ENCODE measurements at places on chromosomes 11 and 22. TPM values are rescaled to one million over a fixed set of nuclear protein-coding genes. Genes with fewer than 3 reads are reported as not detected.

DNA sequence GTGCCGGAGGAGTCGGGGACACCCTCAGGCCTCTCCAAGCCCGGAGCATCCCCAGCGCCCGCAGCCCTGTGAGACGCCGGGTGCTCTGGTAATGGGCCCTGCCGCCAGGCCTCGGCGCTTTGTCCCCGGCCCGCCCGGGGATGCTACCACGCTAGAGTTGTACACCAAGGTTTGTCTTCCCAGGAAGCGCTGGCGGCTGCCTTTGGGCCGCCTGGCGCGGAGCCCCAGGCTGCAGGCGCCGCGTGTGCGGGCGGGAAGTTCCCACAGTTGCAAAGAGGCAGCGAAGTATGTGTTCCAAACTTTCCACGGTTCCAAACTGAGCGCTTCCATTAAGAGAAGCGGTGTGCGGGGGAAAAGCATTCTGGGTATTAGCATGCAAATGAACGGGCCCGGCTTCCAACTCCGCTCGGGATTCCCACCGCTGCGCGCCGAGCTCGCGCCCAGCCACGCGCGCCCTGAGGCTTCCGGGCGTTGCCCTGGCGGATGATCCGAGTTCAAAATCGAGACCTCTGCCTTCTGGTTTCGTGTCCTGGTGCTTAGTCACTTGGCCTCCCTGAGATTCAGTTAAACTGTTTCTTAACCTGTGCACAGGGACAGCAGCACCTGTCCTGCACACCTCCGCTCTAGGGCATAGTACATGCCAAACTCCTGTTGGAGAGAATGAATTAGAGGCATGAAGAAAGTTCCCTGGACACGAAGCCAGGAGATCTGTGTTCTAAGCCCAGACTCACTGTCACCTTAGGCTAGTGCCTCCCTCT is 1.3 kb upstream of the PATZ1 start:
- peak overlapping the region; percentile 46 for H3K4me3 ChIP-seq
- H3K27ac ChIP-seq = peak overlapping the region; percentile 78
- peaks cover 24% of the 10 kb centered on the region for H3K4me1 ChIP-seq
- DNase-seq = peak; percentile 77
- H3K27me3 ChIP-seq = no peaks in the 10 kb centered on the region

DNA sequence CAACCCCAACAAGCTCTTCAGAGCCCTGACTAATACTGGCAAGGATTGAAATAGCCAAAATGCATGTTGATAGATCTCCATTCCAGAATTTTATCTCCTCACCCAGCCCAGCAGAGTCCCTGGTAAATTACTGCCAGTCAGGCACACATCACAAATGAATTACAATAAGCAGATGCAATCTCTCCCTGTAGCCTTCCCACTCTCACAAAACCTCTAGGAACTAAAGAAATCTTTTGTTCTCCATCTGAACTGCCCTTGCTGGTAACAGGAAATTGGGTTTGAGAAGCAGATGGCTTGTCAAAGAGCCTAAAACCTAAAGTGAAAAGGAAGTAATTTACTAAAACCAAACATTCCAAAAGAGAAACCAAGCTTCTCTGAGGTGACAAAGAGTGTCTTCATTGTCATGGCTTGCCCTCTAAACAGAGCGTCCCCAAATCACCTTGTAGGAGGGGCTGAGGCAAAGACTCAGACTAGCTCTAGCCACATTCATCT is 59.5 kb downstream of the FAM168A start:
- H3K4me3 ChIP-seq = no peak overlapping the region
- DNase-seq = no peak
- no peaks in the 10 kb centered on the region for H3K27me3 ChIP-seq
- no peak overlapping the region for H3K27ac ChIP-seq

DNA sequence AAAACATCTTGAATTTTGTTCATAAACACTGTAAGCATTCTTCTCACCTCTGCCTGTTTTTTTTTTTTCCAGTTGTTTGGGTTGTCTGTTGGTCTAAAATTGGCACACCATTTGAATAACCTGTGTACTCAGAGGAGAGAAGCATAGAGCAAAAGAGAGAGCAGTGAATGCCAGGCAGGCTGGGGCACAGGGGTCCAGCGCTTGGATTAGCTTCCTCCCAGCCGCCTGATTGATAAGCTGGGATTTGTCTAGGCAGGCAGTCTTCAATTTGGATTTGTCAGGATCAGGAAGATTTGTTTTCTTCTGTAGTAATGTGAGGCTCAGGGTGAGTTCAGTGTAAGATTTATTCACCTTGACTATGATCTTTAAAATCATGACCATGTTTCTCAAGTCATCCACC is 59.0 kb downstream of the ARL14EP start:
- H3K4me3 ChIP-seq = no peak overlapping the region
- no peaks in the 10 kb centered on the region for H3K27me3 ChIP-seq
- no peaks in the 10 kb centered on the region for H3K4me1 ChIP-seq
- no peaks in the 10 kb centered on the region for H3K36me3 ChIP-seq

DNA sequence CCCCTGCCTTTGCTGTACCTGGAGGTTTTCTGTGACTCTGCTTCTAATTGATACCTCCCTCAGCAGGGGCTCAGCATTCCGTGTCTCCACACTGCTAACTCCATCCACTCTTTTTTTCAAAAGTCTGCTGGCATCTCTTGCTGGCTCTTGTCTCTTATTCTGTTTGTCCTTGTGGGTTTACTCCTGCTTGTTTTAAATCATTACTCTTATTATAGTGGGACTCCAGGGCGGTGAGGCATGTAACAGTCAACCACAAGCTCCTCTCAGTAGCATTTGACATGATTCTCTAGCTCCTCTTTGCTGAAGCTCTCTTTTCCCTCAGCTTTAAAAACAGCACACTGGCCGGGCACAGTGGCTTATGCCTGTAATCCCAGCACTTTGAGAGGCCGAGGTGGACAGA is 260.2 kb upstream of the NARS2 start:
- no peak for DNase-seq
- no peaks in the 10 kb centered on the region for H3K27me3 ChIP-seq
- H3K4me1 ChIP-seq = no peaks in the 10 kb centered on the region
- no peak overlapping the region for H3K4me3 ChIP-seq
- H3K27ac ChIP-seq = no peak overlapping the region

GRCh38 chr11:76248210-76248609 is 41.9 kb upstream of the WNT11 start:
- H3K4me1 ChIP-seq = no peaks in the 10 kb centered on the region
- no peak overlapping the region for H3K4me3 ChIP-seq
- no peak overlapping the region for H3K27ac ChIP-seq
- DNase-seq = peak; percentile 29
- H3K36me3 ChIP-seq = no peaks in the 10 kb centered on the region

- no peaks in the 10 kb centered on the region for H3K36me3 ChIP-seq
- H3K4me1 ChIP-seq = peaks cover 7% of the 10 kb centered on the region
- no peak overlapping the region for H3K27ac ChIP-seq
- peak overlapping the region; percentile 60 for H3K4me3 ChIP-seq
- peaks cover 5% of the 10 kb centered on the region for H3K27me3 ChIP-seq
These were observed 562 bp downstream of the DGAT2 start for GRCh38 chr11:75768909-75769771.

- DNase-seq = no peak
These were observed 130.9 kb downstream of the BBOX1 start for GRCh38 chr11:27171376-27171958.

- no peak overlapping the region for H3K27ac ChIP-seq
- no peak for DNase-seq
- H3K27me3 ChIP-seq = no peaks in the 10 kb centered on the region
These were observed 2.7 kb downstream of the DCDC1 start for GRCh38 chr11:31366795-31367194.

- no peaks in the 10 kb centered on the region for H3K36me3 ChIP-seq
- H3K27ac ChIP-seq = no peak overlapping the region
- no peak for DNase-seq
- H3K4me1 ChIP-seq = no peaks in the 10 kb centered on the region
- H3K27me3 ChIP-seq = no peaks in the 10 kb centered on the region
These were observed 47.0 kb upstream of the GNAZ start for GRCh38 chr22:23023294-23023693.

DNA sequence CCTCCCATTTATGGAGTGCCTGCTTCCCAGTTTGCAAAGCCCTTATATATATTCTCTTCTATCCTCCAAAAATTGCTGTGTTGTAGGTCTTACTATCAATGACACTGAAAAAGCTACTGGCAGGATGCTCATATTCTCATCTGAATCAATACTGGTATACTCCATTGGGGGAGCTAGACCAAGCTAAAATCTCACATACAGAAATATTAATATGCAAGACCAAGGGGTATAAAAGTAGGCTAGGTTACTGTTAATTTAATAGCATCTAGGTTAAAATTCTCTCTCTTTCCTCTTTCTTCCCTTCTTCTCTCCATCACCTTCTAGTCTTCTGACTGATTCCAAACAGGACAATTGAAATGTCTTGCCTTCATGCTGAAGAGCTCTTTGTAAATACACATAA is 17.1 kb upstream of the BDNF start:
- no peaks in the 10 kb centered on the region for H3K4me1 ChIP-seq
- H3K27me3 ChIP-seq = peaks cover 51% of the 10 kb centered on the region
- H3K36me3 ChIP-seq = no peaks in the 10 kb centered on the region
- no peak overlapping the region for H3K27ac ChIP-seq

GRCh38 chr11:89416961-89417360 is 74.2 kb downstream of the NOX4 start:
- DNase-seq = no peak
- no peaks in the 10 kb centered on the region for H3K4me1 ChIP-seq
- H3K4me3 ChIP-seq = no peak overlapping the region
- no peaks in the 10 kb centered on the region for H3K36me3 ChIP-seq
- H3K27ac ChIP-seq = no peak overlapping the region

DNA sequence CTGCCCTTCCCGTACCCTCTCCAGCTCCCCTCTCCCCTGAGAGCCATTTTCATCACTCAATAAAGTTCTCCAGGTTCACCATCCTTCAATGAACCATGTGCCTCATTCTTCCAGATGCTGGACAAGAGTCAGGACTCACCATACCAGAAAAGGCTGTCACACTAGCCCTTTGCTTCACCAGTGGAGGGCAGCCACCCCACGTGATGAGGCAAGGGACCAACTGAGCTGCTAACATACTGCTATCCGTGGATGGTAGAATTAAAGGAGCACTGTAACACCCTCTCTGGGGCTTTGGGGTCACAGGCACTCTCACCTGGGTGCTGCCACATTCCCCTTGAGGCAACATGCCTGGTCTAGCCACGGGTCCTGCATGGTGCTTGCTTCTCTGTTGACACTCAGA is 13.1 kb upstream of the OR5I1 start:
- H3K27me3 ChIP-seq = no peaks in the 10 kb centered on the region
- no peak overlapping the region for H3K27ac ChIP-seq
- H3K36me3 ChIP-seq = no peaks in the 10 kb centered on the region
- H3K4me3 ChIP-seq = no peak overlapping the region
- H3K4me1 ChIP-seq = no peaks in the 10 kb centered on the region
- no peak for DNase-seq

- no peaks in the 10 kb centered on the region for H3K36me3 ChIP-seq
- H3K27ac ChIP-seq = no peak overlapping the region
- H3K4me1 ChIP-seq = no peaks in the 10 kb centered on the region
- no peaks in the 10 kb centered on the region for H3K27me3 ChIP-seq
- no peak for DNase-seq
These were observed 17.9 kb downstream of the IFITM10 start for GRCh38 chr11:1732418-1733008.

DNA sequence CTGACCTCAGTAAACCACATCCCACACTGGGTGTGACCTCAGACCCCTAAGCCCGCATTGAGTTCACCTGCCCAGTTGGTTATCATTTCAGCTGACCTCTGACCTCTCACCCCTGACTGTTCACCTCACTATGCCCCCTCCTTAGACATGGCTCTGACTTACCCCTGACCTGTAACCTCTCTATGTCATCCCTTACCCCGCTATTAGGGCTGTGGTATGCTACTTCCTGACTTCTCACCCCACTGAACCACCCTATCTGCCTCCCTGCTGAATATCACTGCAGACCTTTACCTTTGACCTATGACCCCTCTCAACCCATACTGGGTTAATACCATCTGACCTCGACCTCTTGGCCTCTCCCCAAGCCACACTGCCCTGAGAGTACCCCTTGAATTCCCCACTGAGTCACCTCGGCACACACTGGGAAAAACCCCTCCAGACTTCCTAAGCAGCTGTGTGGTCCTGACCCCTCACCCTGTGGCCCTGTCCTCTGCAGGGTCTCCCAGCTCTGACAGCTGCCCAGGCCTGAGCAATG is 8.3 kb downstream of the PLCB3 start:
- no peaks in the 10 kb centered on the region for H3K27me3 ChIP-seq
- no peaks in the 10 kb centered on the region for H3K4me1 ChIP-seq
- H3K36me3 ChIP-seq = peaks cover 21% of the 10 kb centered on the region
- H3K4me3 ChIP-seq = no peak overlapping the region
- H3K27ac ChIP-seq = no peak overlapping the region
- DNase-seq = no peak

Gene TRIM51
- total RNA-seq = not detected

Gene SMIM35
- not detected for total RNA-seq

Gene UPK3A
- 0.32 TPM for total RNA-seq

All from colonic mucosa (tissue), 4 donors.